ENCODE measurements at places on chromosomes 1 and 21. TPM values are rescaled to one million over a fixed set of nuclear protein-coding genes. Genes with fewer than 3 reads are reported as not detected.

Gene HFM1
- total RNA-seq, result not detected

Gene C1orf116
- total RNA-seq, result 0.14 TPM

DNA sequence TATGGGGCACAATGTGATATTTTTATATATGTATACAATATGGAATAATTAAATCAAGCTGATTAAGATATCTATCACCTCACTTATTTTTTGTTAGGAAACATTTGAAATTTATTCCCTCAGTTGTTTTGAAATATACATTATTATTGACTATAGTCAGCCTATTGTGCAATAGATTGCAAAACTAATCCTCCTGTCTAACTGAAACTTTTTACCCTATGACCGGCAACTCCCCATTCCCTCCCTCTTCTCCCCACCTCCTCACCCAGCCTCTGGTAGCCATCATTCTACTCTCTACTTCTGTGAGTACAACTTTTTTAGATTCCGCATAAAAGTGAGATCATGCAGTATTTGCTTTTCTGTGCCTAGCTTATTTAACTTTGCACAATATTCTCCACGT lies 117.7 kb upstream of the SGIP1 start:
- H3K36me3 ChIP-seq, result no peaks in the 10 kb centered on the region
- no peaks in the 10 kb centered on the region for H3K4me1 ChIP-seq
- H3K4me3 ChIP-seq, result no peak overlapping the region
- H3K27me3 ChIP-seq, result no peaks in the 10 kb centered on the region
- DNase-seq, result no peak
- no peak overlapping the region for H3K27ac ChIP-seq

Gene ADAMTS1
- total RNA-seq, result not detected

- no peak for DNase-seq
- no peak overlapping the region for H3K4me3 ChIP-seq
- no peaks in the 10 kb centered on the region for H3K4me1 ChIP-seq
- H3K27ac ChIP-seq, result no peak overlapping the region
Measured at GRCh38 chr1:216325336-216325735, 97.9 kb downstream of the USH2A start.

GRCh38 chr1:24911651-24912155 lies 18.4 kb downstream of the RUNX3 start:
- H3K4me1 ChIP-seq, result peaks cover 88% of the 10 kb centered on the region
- no peak overlapping the region for H3K4me3 ChIP-seq
- no peak for DNase-seq
- peak overlapping the region; percentile 77 for H3K27ac ChIP-seq
- peaks cover 60% of the 10 kb centered on the region for H3K36me3 ChIP-seq
